ENCODE measurements at places on chromosomes 1 and 21. TPM values are rescaled to one million over a fixed set of nuclear protein-coding genes. Genes with fewer than 3 reads are reported as not detected.
A peak's percentile ranks its signal among the peaks of the same experiment; 100 is the strongest.

DNA sequence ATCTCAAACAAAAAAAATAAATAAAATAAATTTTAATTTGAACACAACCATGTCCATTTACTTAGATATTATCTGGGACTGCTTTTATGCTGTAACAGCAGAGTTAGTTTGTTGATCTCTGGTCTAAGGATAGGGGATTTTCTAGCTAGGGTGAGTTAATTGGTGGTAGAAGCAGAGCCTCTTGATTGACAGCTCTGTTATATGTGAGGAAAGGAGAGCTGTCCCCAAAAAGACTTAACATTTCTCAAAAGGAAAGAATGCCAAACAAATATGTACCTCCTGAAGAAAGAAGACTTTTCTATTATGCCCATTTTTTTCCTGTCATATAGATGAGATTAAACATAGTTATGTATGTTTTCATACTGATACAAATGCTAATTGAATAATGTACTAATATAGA lies 37.8 kb downstream of the MAN1A2 start:
- no peak for DNase-seq

GRCh38 chr1:44079566-44079965 lies 39.1 kb upstream of the KLF17 start:
- DNase-seq, result no peak

- DNase-seq, result no peak
These were observed 688 bp downstream of the SCAMP3 start for GRCh38 chr1:155261493-155261851.

GRCh38 chr1:34412598-34413370 lies 236.1 kb downstream of the C1orf94 start:
- no peak for DNase-seq

DNA sequence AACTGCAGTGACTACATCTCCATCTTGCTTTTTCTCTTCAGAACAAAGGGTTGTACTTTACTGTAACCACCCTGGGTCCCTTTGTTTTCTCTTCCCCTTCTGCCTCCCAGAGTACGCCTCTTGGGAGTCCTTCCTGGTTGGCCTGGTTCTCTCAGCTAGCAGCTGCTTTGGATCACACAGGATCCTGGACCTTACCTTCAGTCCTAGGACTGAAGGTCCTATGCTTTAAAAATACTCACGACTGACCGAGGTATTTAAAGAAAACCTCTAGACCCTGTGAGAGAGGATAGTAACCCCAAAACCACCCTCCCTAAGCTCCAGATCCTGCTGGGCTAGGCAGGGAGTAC lies 4.8 kb downstream of the TRIM45 start:
- DNase-seq, result no peak

GRCh38 chr1:233326811-233327650 lies 493 bp upstream of the MAP3K21 start:
- peak; percentile 10 for DNase-seq

DNA sequence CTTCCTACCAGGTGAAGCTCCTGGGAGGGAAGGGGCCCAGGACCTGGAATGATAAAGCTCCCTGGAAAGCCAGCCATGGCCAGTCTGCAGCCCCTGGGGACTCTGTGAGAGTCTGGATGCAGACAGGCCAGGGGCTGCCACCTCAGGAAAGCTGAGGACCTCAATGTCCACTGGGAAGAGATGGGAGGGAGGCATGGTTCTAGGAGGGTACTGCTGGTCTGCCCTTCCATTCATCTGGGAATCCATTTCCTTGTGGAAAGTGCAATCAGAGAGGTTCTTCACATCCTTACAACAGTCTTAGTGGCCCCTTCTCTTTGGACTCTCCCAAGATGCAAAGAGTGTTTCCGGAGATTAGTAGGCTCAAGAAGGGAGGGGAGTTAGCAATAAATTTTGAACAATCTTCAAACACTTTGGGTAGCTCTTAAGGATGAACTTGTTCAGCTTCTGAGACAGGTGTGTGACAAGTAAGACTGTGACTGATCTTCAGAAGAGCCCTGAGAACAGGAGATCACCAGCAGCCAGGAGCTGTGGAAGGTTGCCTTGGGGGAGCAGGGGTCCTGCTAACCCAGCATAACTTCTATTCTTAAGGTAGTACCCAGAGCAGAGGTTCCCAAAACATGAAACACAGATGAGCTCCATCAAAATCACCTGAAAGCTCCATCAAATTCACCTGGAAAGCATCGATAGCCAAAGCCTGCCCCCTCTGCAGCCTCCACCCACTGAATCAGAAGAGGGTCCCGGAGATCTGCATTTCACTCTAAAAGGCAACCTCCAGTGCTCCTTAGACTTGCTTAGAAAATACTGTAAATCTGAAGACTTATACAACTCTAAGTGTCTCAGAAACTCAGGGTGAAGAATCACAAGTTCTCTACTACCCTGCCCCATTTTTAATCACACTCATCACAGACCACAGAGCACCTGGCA lies 616 bp upstream of the LAX1 start:
- no peak for DNase-seq

DNA sequence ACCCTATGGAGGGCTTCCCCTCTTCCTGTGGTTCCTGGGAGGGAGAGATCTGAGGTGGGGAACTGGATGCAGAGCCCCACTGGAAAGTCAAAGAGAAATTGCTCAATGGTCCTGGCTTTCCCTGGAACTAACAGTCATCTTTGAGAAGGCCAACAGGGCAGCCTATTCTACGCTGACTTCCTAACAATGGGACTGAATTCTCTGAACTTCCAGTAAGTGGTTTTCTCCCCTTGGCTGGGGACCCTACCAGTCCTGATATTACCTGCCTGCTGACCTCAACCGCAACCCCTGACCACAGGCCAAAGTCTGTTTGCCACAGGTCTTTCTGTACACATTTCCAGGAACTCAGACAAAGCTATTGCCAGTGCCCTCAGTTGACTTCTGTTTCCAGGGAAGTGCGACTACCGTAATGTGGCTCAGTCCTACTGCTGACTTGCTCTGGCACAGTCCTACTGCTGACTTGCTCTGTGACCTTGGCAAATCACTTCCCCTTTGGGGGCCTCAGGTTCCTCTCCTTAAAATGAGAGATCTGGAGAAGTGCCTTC lies 55.3 kb downstream of the C8B start:
- DNase-seq, result no peak

- DNase-seq, result peak; percentile 82
These were observed 57.8 kb downstream of the ESRRG start for GRCh38 chr1:216665406-216665805.

- DNase-seq, result no peak
These were observed 43.9 kb downstream of the DSCAM start for GRCh38 chr21:40803101-40803500.

GRCh38 chr1:78377356-78377928 lies 113.3 kb upstream of the PTGFR start:
- no peak for DNase-seq

- no peak for DNase-seq
These were observed 207.2 kb upstream of the C1orf87 start for GRCh38 chr1:60280819-60281218.

- DNase-seq, result no peak
These were observed 262.6 kb downstream of the PCP4 start for GRCh38 chr21:40129809-40130208.

DNA sequence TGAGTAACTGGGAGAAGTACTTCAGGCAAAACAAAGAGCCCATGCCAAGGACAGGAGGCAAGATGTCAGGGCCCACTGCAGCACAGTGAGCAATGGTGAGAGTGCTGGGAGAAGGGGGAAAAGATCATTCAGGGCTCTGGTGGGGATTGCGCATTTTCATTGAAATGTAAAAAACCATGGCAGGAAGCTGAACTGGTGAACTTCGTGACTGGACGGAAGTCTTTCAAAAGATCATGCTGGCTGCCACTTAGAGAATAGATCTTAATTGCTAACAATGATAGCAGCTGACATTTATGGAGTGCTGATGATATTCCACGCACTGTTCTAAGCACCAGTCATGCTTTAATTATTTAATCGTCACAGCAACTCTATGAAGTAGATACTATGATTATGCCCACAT lies 107.0 kb downstream of the TGFBR3 start:
- DNase-seq, result peak; percentile 53

DNA sequence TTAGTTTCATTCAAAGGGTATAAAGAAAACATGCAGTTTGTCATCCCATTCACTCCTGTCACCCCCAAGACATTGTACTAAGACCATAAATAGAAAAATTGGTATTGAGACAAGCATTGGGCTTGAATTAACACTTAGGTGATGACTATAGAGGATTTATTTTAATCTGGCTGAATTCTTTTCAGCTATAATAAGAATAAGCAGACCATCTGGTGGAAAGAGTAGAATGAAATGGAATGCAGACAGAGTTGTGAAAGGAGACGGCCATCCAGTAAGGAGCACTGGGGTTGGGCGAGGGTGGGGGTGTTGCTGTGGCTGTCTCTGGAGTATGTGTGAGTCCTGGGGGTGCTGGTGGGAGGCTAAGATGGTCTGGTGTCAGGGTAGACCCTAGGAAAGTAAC lies 125.0 kb upstream of the IVNS1ABP start:
- peak; percentile 7 for DNase-seq

GRCh38 chr1:230371923-230372703 lies 54.0 kb downstream of the PGBD5 start:
- DNase-seq, result no peak

DNA sequence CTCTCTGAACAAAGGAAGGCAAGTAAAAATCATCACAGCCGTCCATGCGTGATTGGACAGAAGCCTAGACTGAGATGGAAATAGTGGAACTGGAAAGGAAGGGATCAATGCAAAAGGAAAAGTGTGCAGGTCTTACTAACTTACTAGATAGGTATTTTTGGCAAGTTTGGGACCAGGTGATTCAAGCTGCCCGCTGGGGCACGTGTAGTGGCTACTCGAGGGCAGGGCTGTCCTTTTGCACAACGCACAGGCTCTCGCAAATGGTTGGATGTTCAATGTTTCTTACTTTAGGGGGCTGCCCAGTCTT lies 566 bp upstream of the ALG6 start:
- DNase-seq, result no peak

- DNase-seq, result peak; percentile 60
These were observed 33.2 kb upstream of the PKN2 start for GRCh38 chr1:88650676-88651418.

GRCh38 chr1:101697072-101697471 lies 299.7 kb downstream of the OLFM3 start:
- DNase-seq, result no peak

- DNase-seq, result no peak
These were observed 22.1 kb downstream of the MATN1 start for GRCh38 chr1:30701258-30701633.

GRCh38 chr1:119815361-119815760 lies 4.1 kb upstream of the REG4 start:
- no peak for DNase-seq

- DNase-seq, result no peak
These were observed 16.0 kb downstream of the OR2T11 start for GRCh38 chr1:248618878-248619277.

DNA sequence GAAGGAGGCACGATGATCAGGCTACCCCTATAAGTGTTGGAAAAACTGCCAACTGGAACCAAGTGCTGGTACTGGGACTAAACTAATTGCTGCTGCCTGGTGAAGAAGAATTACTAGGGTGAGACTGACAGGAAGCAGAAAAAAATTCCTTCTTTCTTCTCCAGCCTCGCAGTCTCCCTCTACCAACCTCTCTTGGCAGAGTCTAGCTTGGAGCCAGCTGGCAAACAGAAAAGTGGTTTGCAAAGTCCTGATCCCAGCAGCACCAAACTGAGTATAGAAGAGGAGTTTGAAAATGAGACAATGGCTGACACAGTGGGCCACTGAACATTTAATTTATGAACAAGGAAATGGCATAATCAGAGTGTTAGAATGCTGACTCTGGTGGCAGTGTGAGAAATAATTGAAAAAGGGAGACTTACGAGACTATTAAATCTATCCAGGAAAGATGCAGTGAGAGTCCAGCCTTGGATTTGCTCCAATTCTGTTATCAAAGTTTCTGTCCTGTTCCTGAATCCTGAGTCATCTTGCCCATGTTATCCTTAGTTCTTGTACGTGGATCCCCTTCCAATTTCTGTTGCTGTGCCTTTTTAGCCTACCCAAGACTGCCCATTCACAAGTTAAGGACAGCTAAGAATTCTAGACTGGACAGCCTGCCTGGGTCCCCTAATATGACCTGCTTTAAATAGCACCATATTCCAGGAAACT lies 23.7 kb upstream of the DISP1 start:
- DNase-seq, result peak; percentile 12

DNA sequence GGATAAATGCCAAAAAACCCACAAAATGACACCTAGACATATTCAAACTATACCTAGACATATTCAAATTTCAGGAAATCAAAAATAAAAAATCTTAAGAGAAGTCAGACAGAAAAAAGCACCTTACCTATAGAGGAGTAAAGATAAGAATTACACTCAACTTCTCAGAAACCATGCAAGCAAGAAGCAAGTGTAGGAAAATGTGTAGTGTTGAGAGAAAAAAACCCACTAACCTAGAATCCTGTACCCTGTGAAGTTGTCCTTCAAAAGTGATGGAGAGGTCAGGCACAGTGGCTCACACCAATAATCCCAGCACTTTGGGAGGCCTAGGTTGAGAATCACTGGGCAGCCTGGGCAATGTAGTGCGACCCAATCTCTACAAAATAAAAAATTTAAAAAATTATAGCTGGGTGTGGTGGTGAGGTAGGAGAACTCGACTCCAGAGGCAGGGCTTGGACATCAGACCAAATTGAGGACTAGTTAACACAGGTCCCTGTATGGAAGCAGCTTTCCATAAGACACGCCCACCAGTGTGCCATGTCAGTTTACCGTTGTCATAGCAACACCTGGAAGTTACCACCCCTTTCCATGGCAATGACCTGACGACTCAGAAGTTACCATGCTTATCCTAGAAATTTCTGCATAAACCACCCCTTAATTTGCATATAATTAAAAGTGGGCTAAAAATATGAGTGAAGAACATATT lies 20.7 kb downstream of the PDIK1L start:
- no peak for DNase-seq

GRCh38 chr1:232705815-232706575 lies 76.1 kb upstream of the SIPA1L2 start:
- DNase-seq, result peak; percentile 45

GRCh38 chr1:195637539-195637938 lies 970.7 kb downstream of the KCNT2 start:
- DNase-seq, result no peak

DNA sequence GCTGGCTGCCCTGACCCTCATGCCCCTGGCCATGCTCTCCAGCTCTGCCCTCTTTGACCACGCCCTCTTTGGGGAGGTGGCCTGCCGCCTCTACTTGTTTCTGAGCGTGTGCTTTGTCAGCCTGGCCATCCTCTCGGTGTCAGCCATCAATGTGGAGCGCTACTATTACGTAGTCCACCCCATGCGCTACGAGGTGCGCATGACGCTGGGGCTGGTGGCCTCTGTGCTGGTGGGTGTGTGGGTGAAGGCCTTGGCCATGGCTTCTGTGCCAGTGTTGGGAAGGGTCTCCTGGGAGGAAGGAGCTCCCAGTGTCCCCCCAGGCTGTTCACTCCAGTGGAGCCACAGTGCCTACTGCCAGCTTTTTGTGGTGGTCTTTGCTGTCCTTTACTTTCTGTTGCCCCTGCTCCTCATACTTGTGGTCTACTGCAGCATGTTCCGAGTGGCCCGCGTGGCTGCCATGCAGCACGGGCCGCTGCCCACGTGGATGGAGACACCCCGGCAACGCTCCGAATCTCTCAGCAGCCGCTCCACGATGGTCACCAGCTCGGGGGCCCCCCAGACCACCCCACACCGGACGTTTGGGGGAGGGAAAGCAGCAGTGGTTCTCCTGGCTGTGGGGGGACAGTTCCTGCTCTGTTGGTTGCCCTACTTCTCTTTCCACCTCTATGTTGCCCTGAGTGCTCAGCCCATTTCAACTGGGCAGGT lies 3.8 kb downstream of the GPR61 start:
- no peak for DNase-seq

- peak; percentile 50 for DNase-seq
These were observed 70.3 kb downstream of the SIM2 start for GRCh38 chr21:36769051-36769839.

LGALS8 gene
- 54.8 TPM for total RNA-seq

C8A gene
- total RNA-seq, result not detected

CA6 gene
- total RNA-seq, result not detected

PRR9 gene
- total RNA-seq, result not detected

TMPRSS3 gene
- total RNA-seq, result not detected

HAPLN2 gene
- not detected for total RNA-seq
